ENCODE measurements at places on chromosomes 1 and 21.

DNA sequence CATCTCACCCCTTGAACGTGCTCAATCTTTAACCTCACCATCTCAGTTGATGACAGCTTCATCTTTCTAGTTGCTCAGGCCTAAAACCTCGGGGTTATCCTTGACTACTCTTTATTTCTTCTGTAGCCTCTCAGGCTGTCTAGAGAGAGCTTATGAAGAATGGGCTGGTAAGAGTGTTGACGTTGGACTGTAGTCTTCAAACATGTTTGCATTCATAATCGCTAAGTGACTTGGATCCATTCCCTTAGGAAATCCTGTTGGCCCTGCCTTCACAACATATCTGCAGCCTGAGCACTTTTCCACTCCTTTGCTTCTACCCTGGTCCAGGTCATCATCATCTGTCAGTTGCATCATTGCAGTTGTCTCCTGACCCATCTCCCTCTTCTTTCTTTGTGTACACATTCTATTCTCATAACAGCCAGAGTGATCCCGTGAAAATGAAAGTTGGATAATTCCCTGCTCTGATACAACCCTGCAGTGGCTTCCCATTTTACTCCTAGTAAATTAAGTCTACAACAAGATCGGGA lies 10.5 kb downstream of the UCK2 start:
- no peak for DNase-seq

DNA sequence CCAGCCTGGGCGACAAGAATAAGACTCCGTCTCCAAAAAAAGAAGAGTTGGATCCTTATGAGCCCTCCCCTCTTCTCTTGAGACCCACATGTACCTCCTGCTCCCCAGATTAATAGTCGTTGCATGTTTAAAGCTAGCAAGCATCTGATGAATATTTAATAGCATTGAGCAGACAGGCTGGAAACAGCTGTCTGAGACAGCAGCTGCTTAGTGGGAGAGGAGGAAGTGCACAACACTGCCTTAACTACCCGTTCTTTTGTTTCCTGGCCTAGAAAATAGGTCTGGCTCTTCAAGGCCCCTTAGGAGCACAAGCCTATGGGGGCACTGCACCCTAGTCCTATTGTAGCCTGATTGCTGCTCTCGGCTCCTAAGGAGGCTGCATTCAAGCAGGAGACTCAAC lies 17.3 kb upstream of the TMEM39B start:
- no peak for DNase-seq

DNA sequence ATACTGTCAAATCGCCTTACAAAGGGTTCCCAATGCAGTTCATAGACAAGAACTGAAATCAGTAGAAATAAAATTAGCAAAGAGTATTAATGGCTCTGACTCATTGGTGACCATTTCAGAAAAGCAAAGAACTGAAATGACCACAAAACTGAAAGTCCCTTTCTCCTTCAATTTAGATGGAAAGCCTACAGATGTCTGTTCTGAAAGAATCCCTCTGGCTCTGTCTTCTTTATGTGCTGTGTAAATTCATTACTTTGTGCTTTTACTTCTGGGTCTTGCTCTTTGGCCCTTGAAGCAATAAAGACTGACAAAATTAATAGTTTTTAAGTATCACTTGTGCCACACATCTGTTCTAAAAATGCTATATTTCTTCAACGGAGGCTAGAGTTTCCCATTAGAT lies 62.7 kb upstream of the GPR89A start:
- no peak for DNase-seq

DNA sequence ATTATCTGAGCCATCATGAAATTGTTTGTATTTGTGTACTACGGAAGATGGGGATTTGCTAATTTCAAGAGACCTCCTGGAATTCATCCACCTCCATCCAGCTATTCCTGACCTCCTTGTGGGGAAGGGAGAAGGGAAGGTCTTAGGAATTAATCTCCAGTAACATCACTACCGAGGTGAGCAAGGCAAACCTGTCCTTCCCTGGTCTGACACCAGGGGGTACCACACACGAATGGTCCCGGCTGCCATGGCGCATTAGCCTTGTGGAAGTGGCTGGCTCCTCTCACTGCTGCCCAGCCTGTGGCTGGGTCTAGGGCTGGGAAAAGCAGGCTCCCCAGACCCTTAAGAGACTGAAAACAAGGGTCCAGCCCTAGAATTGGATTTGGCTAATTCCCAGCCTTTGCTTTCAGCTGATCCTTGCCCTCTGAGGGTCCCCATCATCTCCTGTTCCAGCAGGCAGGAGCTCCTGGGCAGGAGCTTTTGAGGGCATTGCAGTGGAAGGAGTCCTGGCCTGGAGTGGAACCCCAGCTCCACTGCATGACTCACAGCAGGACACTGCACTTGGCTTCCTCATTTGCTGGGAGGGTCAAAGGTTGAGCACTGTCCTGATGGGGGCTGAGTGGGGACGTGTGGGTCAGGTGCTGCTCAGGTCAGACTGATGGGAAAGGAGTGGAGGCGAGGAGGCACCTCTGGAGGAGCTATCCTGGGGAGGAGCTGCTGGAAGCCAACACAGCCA lies 34.8 kb downstream of the RIMS3 start:
- no peak for DNase-seq

GRCh38 chr1:244164511-244164890 lies 113.4 kb downstream of the ZBTB18 start:
- DNase-seq: no peak

DNA sequence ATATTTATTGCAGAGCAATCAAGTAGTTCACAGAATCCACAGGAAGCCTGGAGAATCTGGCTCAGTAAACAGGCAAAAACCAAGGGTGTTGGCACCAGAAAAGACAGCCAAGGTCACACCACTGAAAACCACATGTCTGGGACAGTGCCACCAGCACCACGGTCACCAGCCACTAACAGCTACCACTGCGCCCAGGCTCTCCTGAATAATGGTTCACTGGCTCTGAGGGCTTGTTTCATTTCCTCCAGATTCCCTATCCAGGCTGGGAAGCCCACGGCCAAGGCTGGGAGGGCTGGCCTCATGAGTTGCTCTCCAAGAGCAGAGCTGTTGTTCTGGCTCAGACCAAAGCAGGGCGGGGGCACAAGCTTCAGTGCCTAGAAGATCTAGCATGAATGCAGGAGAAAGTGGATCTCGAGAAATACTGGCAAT lies 54.5 kb upstream of the PTGFRN start:
- peak; percentile 42 for DNase-seq

DNA sequence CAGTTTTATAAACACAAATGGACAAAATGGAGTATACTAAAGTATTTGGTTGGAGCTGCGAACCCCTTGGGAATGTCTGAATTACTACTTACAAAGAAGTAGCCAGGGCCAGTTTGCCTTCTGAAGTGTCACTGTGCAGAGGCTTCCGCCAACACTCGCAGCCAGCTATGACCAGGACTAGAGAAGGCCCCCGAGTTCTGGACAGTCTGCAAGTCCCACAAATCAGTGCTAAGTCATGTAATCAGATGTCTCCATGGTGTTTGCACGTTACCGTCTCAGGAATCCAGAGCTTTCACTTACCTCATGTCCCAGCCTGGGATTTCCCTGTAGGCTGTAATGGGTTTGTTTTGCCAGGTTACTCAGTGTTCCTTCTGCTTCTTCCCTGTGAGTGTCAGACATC lies 106.6 kb upstream of the SPAG17 start:
- no peak for DNase-seq

DNA sequence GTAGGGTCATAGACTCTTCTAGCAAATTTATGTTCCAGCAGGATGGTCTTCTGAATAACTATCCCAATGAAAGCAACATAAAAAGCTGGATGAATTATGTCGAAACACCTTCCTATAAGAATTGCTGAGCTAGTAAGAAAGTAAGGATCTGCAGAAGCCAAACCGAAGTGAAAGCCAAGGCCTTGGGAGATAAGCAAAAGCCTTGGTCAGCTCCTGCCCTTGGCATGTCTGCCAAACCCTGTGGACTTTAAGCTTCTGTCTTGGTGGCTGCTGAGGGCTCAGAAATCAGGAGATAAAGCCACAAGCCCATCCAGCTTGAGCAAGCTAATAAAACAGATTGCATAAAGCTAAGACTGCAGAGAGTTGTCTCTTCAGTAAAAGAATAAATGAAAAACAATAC lies 81.2 kb upstream of the KCND3 start:
- DNase-seq: no peak

DNA sequence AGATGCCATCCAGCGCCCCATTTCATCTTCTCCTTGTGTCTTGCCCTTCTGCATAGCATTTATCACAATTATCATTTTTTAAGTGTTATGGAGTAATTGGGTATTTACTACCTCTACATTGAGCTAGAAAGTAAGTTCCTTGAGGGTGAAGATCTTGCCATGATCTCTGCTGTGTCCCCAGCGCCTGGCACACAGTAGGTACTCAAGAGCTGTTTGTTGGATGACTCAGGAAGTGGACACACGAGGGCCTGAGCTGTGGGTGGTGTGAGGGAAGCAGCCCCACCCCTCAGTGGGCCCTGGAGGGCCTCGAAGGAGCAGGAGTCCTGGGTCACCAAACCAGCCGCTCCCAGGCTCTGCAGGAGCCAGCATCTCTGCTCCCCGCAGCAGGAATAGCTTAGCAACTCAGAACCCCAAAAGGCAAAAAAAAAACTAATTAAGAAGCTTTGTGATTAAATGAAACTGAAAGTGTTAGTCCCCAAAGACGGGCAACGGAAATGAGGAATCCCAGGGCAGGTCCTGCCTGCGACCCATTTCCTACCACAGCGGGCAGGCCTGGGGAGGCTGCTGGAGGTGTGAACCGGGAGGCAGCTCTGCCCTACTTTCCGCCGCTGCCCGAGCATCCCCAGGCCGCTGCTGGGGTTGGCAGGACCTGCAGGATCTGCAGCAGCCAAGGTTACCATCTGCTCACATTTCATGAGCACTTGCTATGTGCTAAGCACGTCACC lies 87.7 kb downstream of the LACTBL1 start:
- no peak for DNase-seq

GRCh38 chr1:184971522-184972265 lies 2.6 kb downstream of the NIBAN1 start:
- no peak for DNase-seq

DNA sequence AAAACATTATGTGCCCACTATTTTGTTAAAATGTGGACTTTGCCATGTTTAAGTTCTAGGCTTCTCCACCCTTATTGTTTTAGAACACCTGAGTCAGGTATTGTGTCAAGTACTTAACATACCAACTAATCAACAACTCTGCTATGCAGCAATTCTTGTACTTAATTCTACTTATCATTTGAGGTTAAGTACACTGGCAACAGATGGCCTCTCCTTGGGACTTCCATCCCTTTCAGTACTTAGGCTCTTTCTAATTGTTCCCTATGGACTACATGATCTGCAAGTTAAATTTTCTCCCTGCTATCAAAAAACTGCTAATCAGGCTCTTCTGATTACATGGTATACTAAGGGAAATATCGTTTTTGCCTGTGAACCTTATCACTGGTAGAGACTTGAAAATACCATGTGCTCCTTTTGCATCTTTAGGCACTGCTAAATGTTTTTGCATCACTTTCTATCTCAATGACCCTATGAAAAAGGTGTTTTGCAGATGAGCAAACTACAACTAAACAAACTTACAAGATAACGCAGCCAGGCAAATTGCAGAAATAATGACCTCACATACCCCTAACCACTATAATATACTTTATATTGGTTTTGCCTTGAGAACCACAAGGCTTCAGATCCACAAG lies 18.9 kb downstream of the SFPQ start:
- peak; percentile 23 for DNase-seq

DNA sequence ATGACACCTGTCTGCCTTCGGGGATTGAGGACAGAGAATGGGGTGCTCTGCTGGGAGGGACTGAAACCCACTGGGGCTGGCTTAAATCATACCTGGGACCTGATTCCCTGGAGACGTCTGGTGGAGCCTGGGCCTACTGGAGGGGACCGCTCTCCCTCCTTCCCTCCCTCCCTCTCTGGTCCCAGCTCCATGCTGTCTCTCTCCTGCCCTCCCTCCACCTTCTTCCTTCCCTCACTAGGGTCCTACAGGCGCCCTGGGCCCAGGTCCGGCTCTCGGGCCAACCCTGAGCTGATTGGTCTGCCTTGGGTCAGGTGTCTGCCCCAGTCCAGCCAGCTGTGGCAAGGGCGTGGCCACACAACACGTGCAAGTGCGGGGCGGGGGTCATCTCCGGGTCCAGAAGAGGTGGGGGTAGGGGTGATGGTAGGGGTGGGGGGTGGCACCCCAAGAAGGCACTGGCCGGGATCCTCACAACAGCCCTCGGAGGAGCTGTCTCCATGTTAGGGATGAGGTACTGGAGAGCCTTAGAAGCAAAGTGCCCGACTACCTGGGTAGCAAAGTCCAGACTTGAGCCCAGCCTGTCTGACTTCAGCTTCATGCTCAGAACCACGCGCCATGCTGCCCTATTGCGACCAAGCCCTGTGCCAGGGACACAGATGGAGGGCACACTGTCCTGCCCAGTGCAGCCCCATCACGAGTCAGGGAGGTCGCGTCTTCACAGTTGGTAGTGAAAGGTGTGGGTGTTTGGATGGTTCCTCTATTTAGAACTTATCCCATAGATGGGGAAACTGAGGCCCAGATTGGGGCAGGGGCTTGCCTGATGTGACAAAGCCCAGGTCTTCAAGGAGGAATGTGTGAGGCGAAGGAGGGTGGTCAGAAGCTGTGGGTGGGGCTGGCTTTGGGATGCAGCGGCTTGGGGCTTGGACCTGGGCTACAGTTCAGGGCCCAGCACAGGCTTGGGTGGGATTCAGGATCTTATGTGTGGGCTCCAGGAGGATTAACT lies 574.1 kb downstream of the PTPRU start:
- no peak for DNase-seq

DNA sequence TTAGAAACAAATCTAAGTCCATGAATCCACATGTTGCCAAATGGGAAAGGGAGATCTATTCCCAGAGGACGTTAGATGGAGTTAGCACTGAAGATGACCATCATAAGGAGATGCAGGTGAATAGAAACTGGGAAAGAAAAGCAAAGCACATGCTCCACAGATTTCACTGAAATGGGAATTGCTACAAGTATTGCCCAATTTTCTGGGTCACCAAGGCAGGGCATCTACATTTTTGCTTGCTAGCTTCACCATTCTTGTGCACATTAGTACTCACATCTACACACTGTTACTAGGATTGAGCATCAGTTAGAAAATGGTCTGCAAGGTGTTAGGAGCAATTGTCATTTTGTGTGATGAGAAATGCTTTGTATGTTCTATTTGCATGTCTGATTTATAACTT lies 99.1 kb downstream of the JAK1 start:
- DNase-seq: no peak

DNA sequence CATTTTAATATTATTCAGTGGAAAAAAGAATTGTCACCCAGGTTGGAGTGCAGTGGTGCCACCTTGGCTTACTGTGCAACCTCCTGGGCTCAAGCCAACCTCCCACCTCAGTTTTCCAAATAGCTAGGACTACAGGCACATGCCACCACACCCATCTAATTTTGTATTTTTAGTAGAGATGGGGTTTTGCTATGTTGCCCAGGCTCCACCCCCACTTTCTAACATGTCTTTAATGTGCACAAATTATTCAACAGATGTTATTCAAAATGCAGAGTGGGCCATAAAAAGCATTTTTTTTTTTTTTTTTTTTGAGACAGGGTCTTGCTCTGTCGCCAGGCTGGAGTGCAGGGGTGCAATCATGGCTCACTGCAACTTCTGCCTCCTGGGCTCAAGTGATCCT lies 17.3 kb downstream of the DDX59 start:
- no peak for DNase-seq

GRCh38 chr1:40299366-40300248 lies 17.5 kb downstream of the COL9A2 start:
- no peak for DNase-seq

- DNase-seq: no peak
Measured at GRCh38 chr1:201610858-201611257, 71.9 kb downstream of the NAV1 start.

All from MV-4-11 (cell line).